ENCODE measurements at places on chromosomes 11 and 22.

DNA sequence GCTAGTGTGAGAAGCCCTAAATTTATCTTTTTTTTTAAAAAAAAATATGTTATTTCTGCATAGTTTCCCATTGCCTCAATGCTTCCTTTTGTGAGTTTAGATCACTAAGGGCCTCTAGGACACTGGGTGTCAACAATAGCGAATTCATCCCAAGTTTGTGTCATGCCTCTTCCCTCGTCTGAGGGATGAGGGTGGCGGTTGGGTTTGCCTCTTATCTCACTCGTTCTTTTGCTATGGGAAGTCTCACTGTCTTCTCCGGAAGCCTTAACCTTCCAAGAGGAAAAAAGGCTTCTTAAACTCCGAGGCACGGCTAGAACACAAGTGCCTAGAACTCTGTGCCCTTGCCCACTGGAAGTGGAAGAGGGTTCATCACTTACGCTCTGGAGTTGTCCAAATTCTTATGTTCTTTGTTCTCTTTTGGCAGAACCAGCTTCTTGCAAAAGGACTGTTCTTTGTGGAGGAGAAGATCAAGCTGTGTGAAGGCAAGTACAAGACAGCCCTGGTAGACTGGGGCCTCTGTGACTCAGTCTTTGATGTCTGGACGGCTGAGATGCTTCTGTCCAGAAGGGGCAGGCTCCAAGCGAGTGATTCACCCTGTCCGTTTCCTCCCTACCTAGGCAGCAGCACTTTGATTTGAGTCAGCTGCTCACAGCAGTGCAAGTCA lies 78.5 kb downstream of the TRAF6 start:
- DNase-seq = no peak

DNA sequence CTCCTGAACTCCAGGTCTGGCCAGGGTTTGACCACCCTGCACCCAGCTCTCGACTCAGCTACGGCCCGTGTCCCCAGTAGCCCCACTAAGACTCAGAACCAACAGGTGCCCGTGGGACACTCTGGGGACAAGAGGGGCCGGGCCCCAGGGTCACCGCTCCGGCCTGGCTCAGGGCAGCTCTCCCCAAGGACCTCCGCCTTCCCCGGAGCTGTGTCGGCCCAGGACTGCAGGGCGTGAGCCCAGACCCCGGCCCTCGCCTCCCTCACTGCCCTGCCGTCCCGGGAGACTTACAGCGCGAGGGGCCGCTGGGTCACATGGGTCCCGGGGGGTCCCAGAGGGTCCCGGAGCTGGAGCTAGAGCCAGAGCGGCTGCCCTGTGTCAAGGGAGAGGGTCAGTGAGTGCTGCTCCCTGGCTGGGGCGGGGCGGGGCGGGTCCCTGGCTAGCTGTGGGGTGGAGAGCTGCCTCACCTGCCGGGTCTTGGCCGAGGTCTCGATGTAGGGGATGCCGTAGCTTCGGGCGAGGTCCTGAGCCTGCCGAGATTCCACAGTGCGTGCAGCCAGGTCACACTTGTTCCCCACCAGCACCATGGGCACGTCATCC lies 2.3 kb downstream of the HRAS start:
- DNase-seq = no peak

DNA sequence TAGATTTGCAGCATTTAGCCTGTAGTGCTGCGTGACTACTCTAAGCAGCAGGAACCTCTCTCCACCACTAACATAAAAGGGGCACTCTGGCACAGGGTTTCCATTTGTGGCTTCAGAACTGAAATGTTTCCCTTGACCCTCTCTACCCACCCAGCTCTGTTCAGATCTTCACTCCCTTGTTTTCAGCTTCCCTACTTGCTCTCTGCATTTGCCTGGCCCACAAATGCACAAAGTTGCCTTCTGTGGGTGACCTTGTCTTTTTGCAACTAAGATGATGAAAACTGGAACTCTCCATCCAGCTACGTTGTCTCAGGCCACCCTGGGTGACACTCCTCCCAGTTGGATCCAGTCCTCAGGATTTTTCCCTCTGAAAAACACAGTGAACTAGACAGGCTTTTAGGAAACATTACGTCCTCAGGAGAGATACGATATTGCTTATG lies 19.8 kb upstream of the PSMA1 start:
- no peak for DNase-seq

DNA sequence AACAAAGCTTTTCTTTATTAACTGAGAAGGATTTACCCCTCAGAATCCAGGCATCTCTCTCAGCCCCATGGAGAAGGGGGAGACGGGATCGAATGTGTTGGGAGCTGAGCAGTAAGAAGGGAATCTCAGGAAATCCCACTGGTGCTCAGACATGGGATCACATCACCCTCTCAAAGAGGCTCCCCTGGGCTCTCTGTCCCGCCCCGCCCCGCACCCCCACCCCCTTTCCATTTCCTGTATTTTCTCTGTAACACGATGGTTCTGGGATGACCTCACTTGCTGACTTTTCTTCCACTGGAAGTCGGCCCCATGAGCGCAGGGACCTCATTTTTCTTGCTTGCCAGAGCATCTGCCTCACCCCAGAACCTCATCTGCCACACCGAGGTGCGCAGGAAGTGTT lies 100.0 kb downstream of the RPS6KA4 start:
- no peak for DNase-seq

DNA sequence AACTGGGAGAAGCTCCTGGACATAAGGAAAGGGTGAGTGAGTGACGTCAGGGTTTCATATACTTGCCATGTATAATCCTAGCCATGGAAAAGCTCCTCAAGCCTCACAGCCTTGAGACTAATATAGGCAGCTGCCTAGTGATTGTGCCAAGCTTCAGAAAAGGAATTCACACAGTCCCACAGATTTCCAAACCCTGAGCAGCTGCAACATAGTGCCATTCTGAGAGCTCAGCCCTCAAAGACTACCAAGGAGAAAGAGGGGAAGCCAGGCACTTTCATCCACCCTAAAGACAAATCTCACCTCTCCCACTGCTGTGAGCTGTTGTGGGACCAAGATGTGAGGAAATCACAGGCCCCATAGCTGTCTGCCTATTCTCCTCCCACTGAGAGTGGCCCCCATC lies 707.9 kb upstream of the ANO5 start:
- DNase-seq = no peak

GRCh38 chr11:29093416-29094120 lies 923.3 kb downstream of the KCNA4 start:
- no peak for DNase-seq

DNA sequence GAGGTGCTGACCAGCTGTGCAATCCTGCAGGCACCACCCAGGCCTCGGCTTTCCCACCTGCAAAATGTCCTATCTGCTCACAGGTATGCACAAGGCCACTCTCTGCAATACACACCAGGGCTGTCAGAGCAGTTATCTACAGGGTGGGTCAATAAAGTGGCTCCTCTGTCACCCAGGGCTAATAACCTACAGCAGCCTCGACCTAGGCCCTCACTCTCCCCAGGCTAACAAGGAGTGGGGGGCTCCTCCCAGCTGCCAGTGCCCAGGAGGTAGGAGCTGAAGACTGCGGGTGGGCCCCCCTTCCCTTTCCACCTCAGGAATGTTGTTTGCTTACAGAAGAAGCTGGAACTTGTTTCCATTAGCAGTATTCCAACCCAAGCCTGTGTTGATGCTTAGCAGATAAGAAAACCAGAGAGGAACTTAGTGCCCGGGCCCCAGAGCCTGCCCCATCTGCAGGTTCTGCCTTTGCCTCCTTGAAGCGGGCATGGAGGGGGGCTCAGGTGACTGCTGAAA lies 26.8 kb downstream of the MYH9 start:
- DNase-seq = no peak
